ENCODE measurements at places on chromosomes 3 and 15. TPM values are rescaled to one million over a fixed set of nuclear protein-coding genes. Genes with fewer than 3 reads are reported as not detected.

DNA sequence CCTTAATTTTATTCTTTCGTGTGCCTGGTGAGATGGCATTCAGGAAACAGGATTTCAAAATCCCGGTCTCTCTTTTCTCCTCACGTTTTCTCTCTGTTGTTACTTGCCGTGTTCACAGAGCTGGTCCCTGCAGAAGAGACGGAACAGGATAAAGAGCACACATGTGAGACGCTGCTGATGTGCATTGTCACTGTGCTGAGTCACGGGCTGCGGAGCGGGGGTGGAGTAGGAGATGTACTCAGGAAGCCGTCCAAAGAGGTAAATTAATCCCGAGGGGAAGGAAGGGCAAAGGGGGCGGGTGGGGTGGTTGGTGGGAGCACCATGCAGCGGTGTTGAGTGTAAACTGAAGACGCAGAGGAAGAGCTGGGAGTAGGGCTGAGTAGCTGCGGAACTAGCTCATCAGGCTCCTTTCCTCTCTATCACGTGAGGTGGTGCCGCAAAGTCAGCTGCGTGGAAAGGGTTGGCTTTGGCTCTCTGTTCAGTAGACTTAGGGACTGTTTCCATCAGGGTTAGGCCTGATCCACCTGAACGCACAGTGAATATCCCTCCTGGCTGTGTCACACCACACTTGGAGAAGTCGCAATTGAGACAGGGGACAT lies 164.8 kb upstream of the BHLHE40 start:
- peak; percentile 48 for DNase-seq

DNA sequence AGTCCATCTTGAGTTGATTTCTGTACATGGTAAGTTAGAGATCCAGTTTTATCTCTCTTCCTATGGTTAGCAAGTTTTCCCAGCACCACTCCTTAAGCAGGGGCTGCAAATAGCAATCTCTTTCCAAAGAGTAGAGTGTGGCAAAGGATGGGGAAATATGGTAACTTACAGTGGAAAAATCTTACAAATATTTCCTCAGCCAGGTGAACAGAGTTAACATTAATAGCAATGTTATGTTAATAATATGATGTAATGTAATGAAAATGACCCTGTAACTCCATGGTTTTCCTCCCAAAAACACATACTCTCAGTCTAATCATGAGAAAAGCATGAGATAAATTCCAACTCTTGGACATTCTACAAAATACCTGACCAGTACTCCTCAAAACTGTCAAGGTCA lies 30.4 kb downstream of the FSIP1 start:
- no peak for DNase-seq

GRCh38 chr3:42736531-42736930 lies 33.9 kb upstream of the HHATL start:
- DNase-seq, result no peak

GNB5 gene
- 22.8 TPM for total RNA-seq

- no peak for DNase-seq
Observed at GRCh38 chr15:88794001-88794400, 9.2 kb upstream of the ACAN start.

Measured in A673 (cell line).